HCT116 (cell line): ENCODE measurements at places on chromosomes 1 and 21. TPM values are rescaled to one million over a fixed set of nuclear protein-coding genes. Genes with fewer than 3 reads are reported as not detected.

DNA sequence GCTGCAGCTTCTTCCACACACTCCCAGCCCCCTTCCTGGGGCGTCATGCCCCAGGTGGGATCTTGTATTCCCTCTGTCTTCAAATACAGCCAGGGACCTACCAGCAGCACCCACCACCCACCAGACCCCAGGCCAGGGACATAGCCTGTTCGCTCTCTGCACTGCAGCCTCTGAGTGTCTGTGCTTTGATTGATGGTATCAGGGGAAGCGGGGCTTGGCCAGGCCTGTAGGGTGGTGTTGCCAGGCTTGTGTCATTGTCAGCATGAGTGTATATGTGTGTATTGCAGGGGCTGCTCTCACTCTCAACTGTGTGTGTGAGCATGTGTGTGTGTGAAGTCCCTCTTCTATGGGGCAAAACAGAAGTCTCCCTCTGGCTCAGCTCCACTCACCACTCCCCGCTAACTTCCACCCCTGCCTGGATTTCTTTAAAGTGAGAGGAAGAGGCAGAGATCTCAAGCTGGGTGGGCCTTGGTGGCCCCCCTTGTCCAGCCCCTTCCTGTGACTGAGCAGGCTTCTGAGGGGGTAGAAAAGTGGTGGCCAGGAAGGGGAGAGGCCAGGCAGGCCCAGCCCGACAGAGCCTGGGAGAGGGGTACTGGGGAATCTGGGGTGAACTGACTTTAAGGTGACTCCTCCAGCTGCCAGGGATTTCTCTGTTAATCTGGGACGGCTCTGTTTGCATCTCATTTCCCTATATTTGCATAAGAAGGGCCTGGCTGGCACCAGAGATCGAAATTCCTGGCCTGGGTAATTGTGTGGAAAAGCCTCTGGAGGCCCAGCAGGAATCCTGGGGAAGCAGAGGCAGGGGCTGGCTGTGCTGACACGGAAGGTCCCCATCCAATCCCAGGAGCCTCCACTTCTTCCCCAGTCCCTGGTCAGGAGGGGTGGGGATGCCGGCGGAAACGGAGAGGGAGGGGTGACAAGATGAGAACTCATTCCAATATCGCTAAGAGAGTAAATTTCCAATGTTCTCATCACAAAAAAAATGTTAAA, 18.6 kb upstream of the ADGRB2 start:
- DNase-seq: no peak

- no peak for DNase-seq
Observed at GRCh38 chr1:46474570-46474969, 15.1 kb upstream of the DMBX1 start.

GRCh38 chr1:94279038-94279437, 41.7 kb upstream of the ARHGAP29 start:
- DNase-seq: no peak

DNA sequence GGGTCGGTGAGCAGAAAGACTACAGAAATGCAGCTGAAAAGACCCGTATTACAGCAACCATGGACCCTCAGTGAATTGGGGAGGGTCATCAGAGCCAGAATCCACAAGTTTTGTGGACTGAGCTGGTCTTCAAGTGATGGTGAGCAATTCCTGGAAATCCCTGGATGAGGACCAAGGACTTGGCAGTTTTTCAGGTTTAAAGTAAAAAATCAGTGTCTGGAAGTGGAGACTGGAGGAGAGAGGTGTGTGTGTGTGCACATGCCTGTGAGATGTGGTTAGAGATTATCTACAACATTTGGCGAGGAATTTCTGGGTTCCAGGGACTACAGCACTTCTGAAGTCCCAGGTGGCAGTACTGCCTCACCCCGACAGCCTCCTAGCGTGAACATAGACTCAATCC, 56.4 kb downstream of the KIRREL1 start:
- no peak for DNase-seq

DNA sequence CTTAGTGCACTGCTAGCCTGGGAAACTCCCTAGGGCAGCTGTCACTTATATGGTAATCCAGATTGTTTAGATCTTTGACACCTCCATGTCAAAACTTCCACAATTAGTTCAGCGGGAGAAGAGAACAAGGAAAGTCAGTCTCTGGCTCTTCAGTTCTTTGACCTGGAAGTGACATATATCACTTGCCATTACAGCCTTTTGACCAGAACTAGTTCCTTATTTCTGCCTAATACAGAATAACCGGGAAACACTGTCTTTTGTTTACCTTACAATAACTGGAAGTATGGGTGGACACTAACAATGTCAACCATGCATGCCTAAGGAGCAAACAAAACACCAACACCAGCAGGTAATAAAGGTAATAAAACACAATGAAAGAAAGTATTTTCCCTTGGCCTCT, 68.3 kb downstream of the C4BPA start:
- no peak for DNase-seq

DNA sequence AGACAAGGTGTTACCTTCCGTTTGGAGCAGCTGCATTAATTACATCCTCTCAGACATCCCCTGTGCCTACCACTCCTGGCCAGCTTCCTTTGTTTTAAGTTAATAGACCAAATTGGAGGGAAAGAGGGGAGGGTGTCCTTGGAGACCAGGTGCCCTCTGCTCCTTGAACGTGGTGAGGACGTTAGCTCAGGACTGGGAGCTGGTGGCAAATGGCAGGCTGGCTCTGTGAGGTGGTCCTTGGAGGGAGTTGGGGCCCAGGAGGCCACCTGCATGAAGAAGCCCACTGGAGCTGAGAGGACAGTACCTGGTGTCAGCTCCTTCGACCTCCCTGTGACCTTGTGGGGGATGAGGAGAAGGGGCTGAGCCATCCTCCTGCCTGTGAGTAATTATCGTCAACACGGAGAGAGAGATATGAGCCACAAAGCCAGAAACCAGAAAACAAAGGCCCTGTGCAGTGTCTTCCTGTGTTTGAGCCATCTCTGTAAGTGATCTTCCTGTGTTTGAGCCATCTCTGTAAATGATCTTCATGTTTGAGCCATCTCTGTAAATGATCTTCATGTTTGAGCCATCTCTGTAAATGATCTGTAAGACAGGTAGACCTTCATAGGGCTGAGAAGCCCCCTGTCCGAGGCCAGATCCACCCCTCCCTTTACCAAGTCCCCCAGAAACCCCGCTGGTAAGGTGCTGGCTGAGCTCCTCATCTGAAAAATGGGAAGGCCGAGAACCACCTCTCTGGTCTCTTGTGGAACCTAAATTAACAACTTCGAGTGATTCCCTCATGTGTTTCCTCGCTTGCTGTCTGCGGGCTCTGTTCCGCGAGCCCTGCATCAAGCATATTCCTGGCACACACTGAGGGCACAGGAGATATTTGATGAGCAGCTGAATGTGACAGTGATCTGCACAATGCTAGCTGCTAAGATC, 126.0 kb downstream of the CAMTA1 start:
- DNase-seq: no peak

CNR2 gene
- total RNA-seq: 0.05 TPM

DNA sequence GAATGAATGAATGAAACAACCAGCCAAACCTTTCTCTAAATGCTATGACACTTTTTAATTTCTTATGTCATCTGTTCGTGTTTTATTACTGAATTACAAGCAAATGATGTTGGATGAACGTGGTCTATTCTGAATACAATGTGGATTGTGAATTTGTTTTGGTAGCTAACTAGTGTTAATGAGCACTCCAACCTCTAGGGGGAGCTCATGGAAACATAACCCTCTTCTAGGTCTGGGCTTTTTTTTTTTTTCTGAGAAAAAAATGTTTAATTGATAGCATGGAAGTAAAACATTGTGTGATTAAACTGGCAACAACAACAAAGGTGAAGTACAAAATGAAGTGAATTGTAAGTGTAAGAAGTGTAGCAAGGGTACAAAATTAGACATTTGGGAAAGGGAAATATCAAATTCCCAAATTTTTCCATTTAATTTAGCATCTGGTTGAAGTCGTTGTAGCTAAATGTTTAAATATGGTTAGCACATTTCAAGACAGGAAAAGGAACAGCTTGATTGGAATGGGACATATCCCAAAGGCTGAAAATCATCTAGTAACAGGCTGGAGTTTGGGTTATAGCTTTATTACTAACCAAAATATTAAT, 42.6 kb upstream of the PTGS2 start:
- peak; percentile 51 for DNase-seq

GRCh38 chr1:77459881-77460280, 178.1 kb downstream of the AK5 start:
- no peak for DNase-seq

GJB5 gene
- 4.6 TPM for total RNA-seq

HTR6 gene
- 0.57 TPM for total RNA-seq

FCRLB gene
- total RNA-seq: 1.0 TPM

DNA sequence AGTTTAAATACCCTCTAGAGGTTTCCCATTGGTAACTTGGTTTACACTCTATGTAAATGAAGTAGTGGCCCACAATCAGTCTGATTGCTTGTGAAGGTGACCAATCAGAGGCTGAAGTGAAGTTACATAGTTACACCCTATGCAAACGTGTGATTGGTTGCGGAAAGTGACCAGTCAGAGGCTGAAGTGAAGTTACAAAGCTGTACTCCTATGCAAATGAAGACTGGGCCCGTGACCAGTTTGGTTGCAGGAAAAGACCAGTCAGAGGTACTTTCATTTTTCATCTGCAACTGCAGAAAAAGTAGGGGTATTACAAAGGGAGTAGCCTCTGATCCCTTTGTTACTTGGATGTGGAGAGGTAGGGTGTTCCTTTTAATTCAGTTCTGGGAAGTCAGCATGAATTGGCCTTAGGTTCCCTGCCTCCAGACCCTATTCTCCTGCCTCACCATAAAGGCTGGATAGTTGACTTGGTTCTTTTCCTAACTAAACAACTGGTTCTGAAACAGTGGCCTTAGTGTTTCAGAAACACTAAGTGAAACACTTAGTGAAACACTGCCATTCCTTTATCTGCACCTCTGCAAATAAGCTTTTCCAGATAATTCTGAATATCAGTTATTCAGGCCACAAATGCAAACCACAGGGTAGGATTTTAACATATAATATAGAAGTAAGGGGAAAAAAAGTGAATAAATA, 39.3 kb downstream of the MAGI3 start:
- no peak for DNase-seq

- DNase-seq: no peak
Observed at GRCh38 chr1:236516929-236517704, 6.7 kb upstream of the LGALS8 start.

GRCh38 chr1:118986555-118987467, 1.3 kb downstream of the TBX15 start:
- no peak for DNase-seq

- DNase-seq: peak; percentile 12
Observed at GRCh38 chr1:240732390-240732789, 120.4 kb upstream of the GREM2 start.

RPRD2 gene
- total RNA-seq: 26.7 TPM

KCNK1 gene
- 28.4 TPM for total RNA-seq

CGN gene
- 19.7 TPM for total RNA-seq

ANKRD34A gene
- 1.1 TPM for total RNA-seq

DNA sequence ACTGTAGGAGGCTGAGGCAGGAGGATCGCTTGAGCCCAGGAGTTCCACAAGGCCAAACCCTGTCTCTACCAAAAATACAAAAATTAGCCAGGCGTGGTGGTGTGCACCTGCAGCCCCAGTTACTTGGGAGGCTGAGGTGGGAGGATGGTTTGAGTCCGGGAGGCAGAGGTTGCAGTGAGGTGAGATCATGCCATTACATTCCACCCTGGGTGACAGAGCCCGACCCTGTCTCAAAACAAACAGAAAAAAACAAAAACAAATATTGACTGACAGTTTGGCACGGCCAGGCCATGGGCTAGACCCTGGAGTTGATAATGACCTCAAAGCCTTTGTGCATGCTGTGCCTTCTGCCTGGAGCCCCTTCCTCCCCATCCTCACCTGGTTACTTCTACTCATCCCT, 19.2 kb upstream of the RSPO1 start:
- no peak for DNase-seq

GRCh38 chr1:8006037-8006963, 19.8 kb downstream of the ERRFI1 start:
- no peak for DNase-seq

KRTAP10-7 gene
- total RNA-seq: not detected

- no peak for DNase-seq
Observed at GRCh38 chr1:75529488-75529887, 81.4 kb downstream of the SLC44A5 start.

- DNase-seq: no peak
Observed at GRCh38 chr1:230076121-230076520, 9.1 kb downstream of the GALNT2 start.

DNA sequence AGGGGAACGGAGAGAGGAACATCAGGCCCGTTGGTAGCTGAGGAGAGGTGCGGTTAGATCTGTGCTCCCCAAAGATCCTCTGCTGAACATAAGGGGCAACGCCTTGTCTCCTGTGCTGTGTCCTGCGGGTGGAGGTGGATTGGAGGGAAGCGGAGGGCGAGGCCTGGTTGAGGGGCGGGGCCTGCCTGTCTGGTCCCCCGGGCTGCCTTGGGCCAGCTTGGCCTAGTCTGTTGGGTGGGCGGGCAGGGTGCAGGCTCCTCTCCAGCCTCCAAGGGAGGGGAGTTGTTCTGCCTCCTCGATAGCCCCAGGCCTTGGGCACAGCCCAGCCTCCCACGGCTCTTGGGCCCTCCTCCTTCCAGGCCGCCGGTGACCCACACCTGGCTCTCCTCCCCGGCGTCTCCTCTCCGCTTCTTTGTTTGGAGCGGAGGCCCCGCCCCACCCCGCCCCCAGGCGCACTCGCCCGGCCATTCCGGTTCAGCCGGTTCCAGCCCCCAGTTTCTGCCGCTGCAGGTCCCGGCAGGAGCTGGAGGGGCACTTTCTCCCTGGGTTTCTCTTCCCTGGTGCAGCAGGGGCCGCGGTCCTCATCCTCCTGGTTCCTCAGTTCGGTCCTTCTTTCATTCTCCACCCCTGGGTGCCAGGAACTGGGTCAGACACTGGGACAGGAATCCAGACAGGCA, 19.4 kb downstream of the PTPRF start:
- DNase-seq: peak; percentile 68

DNA sequence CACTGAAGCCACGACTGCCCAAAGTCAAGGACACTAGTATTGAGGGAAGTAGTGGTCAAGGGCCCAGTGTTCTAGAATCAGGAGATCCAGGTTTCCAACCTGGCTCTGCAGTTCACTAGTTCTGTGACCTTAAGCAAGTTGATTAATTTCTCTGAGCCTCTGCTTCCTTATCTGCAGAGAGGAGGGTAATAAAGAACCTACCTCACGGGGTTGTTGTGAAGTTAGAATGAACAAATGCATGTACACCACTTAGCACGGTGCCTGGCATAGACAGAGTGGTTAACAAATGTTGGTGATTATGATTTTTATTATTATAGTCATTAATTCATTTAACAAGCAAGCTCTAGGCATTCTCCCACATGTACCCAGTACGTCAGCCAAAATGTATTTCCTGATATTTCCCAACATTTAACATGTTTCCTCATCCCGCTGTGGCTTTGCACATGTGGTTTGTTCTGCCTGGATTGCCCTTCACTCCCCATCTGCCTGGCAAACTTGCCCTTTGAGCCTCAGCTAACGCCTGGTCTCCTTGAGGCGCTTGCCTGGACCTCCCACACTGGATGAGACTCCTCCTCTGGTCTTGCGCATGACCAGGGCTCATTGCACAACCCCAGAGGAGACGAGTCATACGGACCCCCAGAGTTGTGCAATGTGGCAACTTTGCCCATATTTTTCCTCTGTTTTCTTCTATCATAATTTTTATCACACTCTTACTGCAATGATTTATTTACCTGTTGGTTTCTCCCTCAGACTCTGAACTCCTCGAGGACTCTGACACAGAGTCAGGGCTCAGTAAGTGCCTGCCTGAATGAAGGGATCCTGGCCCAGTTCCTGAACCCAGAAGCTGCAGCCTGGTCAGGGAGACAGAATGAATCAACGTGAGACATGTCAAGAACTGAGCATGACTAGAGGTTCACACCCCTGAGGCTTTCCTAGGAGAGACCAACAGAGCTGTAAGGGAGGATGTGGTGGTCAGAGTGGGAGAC, 20.7 kb upstream of the MFSD2A start:
- DNase-seq: no peak
